ENCODE measurements at places on chromosomes 12 and 14. TPM values are rescaled to one million over a fixed set of nuclear protein-coding genes. Genes with fewer than 3 reads are reported as not detected.
A peak's percentile ranks its signal among the peaks of the same experiment; 100 is the strongest.

- peak; percentile 19 for DNase-seq
Measured at GRCh38 chr14:101495284-101495683, 66.0 kb upstream of the DIO3 start.

DNA sequence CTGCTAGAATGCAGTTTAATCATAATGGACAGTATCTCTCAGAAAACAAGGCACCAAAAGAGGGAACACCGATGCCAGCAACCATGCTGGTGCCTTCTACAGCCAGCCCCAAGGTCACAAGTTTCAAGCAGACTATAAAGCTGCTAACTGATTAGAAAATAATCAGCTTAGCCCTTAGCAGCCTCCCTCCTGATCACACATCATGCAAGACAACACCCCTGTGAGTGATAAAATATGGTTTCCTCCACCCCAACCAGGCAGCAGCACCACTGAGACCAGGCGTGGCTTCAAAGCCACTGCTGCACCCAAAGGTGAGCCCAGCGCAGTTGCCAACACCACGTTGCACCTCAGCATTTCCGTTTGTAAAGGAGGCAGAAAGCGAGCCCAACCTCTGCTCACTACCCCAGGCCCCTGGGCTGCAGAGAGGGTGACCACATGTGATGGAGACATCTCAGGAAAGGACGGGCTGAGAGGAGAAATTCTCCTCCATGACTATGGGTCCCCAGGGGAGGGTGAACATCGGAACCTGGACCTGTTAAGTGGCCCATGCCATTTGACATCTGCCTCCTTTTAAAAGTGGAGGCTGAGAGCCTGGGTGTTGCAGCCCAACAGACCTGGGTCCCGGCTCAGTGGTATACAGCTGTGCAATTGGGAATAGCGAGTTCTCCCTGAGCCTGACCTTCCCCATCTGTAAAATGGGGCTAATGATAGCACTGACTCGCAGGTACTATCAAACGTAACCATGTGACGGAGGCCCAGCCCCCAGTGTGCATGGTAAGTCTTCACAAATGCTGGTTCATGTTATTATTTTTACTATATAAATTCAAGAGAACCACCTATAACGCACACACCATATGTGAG, 11.5 kb downstream of the ZFP36L1 start:
- peak; percentile 46 for DNase-seq

DNA sequence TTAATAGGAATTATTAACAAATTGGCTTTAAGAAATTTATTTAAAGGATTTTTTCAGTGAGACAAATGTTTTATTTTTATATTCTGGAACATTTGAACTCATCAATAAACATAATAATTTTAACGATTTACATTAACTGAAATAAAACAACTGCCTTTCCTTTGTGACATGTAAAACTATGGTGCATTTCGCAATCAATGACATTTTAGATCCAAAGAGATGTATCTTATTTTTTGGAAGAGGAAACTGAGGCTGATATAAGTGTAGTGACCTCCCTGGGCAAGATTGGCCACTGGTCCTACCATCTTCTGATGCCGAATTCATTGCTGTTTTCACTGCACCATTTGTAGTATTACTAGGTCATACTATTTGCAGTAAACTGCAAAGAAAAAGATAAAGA, 2.5 kb upstream of the RNU6-8 start:
- no peak for DNase-seq

- no peak for DNase-seq
Measured at GRCh38 chr14:29823816-29824215, 103.8 kb downstream of the PRKD1 start.

- DNase-seq: no peak
Measured at GRCh38 chr12:129071362-129071761, 218.1 kb downstream of the GLT1D1 start.

DNA sequence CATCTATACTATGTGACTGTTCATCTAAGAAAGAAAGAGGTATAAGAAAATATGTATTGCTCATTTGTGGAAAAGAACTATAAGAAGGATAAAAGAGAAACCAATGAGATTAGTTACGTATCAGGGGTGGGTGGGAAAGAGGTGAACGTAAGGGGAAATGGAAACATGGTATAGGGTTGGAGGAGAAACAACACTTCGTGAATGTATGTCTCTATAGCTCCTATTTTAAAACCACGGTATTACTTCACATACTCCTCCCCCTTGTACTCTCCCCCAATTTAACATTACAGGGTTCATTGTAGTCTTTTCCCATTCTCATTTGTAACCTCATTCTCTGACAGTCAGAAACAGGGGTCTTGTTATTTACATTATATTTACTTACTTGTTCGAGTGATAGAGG, 120.4 kb downstream of the FOXG1 start:
- no peak for DNase-seq

DNA sequence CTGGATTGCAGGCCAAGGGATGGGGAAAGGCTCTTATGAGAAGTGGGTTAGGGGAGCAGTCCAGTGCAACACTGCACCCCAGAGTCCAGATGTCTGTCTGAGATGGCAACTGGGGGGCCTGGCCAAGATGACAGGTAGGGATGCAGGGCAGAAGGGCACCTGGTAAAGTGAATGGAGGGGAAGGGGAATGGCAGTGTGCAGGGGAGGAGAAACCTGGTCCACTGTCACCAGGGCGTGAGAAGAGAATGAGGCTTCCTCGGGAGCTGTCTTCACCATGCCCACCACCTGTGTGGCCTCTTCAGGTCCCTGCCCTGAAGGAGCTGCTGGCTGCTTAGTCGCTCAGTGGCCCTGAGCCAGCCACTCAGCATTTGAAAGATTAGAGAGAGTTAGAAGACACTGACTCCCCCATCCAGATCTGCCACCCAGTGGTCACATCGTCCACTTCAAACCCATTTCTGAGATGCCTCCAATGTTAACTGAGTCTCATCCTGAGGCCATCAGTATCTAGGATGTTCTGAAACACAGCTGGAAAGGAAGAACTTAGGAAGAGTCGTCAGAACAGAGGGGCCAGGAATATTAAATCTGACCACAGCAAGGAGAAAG, 57.3 kb downstream of the PLEKHG3 start:
- no peak for DNase-seq

DNA sequence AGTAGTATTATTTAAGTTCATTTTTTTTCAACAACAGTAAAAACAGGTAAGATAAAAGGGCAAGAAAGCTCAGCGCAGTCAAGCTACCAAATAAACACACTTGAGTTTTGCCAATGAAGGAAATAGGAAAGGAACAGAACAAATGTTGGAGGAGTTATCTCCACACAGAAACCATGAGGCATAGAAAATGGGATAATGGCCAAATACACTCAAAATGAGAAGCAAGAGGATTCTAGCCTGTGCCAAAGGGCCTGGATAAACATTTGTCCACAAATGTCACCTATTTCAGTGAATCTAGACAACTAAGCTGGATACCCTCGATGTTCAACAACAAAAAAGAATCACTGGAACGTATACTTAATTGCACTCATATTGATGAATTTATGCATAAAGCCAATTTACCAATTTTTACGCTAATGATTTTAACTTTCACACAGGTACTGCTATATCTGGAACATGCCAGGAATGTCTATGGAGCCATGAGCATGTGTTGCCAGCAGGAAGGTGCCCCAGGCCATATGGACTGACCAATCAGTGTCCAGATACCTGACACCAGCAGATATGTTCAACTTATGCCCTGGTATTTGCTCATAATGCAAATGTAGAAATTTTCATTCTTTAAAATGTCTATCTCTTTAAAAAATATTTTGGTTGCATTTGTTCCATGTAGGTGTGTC, 21.1 kb downstream of the ST8SIA1 start:
- DNase-seq: no peak

DNA sequence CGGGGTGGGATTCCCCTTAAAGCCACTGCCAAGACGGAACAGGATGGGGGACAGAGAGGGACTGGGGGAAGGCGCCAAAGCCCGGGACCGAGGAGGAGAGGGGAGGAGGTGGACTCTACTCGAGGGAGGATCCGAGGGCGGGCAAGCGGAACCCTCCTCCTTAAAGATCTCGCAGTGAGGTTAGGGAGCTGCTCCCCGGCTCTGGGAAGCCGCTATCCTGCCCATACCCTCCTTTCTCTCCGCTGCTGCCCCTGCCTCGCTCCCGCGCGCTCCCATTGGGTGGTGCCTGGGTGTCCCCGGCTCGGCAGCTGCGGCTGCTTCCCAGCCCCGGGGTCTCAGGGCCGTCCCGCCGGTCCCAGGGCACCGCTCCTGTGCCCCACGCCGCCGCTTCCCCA, 16.4 kb downstream of the KRT18 start:
- no peak for DNase-seq

- DNase-seq: no peak
Measured at GRCh38 chr12:29207120-29207519, 58.0 kb downstream of the FAR2 start.

GRCh38 chr12:115697340-115697739, 580.2 kb downstream of the MED13L start:
- DNase-seq: no peak

GRCh38 chr12:53046655-53047220, 3.1 kb upstream of the TNS2 start:
- peak; percentile 95 for DNase-seq

DNA sequence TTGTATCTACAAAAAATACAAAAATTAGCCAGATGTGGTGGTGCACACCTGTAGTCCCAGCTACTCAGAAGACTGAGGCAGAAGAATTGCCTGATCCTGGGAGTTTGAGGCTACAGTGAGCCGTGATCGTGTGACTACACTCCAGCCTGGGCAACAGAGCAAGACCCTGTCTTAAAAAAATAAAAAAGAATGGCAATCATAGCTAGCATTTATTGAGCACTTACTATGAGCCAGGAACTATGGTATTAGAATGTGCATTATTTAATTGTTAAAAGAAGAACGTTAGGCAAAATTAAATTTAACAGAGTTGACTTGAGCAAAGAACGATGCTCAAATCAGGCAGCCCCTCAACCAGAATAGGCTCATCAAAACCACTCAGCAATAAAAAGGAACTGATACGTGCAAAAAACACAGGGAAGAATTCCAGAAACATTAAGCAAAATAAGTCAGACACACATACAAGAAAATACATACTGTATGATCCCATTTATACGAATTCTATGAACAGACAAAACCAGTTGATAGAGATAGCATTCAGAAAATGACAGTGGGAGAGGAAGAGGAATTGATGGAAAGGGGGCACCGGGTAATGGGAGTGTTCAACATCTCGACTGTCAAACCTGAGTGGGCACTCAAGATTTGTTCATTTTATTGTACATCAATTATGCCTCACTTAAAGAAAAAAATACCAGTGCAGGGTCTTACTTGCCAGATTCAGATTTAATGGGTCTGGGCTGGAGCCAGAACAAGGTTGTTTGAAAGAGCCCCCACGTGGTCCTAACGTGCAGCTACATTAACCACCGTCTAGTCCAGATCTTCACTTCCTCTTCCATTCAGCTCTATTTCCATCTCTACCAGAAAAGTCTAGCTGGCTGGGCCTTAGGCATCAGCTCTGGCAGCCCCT, 8.0 kb downstream of the SCNN1A start:
- DNase-seq: no peak

- DNase-seq: no peak
Measured at GRCh38 chr14:74216671-74217070, 22.6 kb upstream of the VSX2 start.

DNA sequence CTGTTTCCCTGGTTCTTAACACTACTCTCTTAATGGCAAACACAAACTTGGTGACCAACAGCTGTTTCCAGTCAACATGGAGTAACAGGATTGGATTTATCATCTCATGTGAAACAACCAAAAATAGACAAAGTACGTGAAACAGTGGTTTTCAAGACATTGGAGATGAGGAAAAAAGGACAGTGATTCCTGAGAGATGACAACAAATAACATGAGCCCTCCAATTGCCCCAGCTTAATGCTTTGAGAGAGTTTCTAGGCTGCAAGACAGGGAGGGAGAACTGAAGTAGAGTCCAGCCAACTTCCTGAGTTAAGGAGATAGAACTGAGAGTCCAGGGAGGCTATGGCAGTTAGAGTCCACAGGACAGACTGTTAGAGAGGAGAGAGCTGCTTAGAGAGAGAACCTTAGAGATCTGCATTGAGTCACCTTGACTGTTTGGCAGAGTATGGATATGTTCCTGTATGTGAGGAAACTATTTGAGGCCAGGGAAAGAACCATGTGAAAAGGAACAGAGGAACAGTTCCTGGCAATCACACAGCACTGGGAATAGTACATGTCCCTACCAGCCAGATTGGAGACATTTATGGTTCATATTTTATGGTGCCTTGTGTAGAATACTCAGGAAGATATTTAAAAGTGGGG, 106.4 kb downstream of the PCNX1 start:
- no peak for DNase-seq

DNA sequence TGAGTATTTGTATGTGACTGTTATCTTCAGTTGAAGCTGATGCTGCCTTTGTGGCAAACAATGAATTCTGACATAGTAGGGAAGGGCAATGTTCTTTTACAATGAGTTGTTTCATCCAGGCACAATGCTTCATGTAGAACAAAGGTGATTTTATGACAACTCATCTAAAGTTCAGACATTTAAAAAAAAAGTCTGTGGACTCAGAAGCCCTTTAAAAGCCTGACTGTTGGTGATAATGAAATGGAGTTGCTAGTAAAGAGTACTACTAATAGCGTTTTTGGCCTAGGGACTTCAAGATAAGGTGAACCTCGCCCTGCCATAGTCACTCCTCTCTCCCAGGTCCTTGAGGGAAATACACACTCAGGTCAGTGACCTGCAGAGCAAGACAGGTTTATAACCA, 105.1 kb downstream of the AKAP6 start:
- no peak for DNase-seq

- no peak for DNase-seq
Measured at GRCh38 chr12:53383258-53383657, 3.3 kb downstream of the SP1 start.

DNA sequence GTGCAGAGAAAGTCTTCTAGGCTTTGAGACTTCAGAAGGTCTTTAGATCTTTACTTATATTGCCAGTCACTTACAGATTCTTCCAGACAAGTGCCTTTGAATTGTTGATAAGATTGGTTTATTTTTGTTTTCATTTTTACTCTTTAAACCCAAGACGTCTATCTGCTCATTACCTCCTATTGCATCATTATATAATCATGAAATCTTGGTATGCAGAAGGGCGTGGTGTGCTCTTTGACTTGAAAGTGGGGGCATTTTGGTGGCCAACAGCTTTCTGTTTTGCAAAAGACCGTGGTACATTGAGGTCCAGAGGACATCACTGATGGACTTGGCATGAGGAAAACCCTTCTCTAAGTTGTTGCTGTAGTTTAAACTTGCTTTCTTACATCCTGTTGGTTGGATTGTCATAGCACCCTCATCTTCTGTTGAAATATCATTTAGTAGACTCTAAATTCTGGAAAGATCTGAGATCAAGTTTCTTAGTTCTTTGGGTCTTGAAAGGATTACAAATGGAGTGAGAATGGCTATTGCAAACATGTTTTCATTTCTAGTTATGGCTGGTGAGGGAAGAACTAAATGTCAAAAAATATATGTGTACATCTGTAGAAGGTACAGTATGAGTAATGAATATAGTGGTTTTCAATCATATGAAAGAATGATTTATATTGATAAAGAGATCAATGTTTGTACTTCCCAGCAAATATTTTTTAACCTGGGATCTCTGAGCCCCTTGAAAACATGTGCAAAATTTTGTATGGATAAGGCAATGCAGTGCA, 441.8 kb downstream of the NRXN3 start:
- no peak for DNase-seq

TPCN1 gene
- 33.1 TPM for total RNA-seq

CACNA2D4 gene
- 0.83 TPM for total RNA-seq

LRRC43 gene
- total RNA-seq: 0.35 TPM

METAP2 gene
- total RNA-seq: 22.0 TPM

TCP11L2 gene
- 8.9 TPM for total RNA-seq

C12orf54 gene
- not detected for total RNA-seq

A2ML1 gene
- not detected for total RNA-seq

Measured in left lobe of liver (tissue), 2 donors.